Peyer's patch (tissue), 4 donors: ENCODE measurements at places on chromosomes 1 and 21. TPM values are rescaled to one million over a fixed set of nuclear protein-coding genes. Genes with fewer than 3 reads are reported as not detected.

DNA sequence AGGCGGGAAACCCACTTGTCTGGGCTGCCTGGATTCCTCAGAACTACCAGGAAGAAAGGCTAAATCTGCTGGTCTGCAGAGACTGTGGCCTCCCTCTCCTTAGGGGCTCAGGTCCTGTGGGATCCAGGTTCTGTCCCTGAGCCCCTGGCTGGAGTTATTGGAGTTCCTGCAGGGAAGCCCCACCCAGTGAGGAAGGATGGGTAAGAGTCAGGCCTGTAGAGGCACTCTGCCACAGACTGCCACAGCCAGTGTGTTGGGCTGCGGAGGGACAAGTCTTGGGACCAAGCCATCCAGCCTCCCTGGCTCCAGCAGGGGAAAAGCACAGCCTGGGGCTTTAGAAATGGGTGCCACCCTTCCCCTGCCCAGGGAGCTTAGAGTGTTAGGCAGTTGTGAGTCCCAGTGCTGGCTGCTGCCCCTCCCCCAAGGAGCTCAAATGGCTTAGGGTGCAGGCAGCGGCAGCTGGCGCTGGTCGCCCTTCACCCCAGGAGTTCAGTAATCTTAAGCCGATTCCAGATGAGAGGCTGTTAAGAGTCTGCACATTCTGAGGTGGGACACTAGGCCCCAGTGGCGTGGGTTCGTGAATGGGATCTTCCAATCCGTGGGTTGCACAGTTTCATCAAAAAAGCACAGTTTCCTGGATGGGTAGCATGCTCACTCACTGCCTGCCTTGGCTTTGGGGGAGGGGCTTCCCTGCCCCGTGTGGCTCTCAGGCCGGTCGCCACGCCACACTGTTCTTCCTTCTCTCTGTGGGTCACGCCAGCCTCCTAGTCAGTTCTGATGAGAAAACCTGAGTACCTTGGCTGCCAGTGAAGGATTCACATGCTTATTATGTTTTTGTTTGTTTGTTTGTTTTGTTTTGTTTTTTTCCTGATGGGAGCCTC is 57.6 kb upstream of the FMO3 start:
- no peak overlapping the region for H3K4me3 ChIP-seq
- no peaks in the 10 kb centered on the region for H3K36me3 ChIP-seq
- no peaks in the 10 kb centered on the region for H3K4me1 ChIP-seq
- H3K27me3 ChIP-seq = no peaks in the 10 kb centered on the region

Gene ADORA1
- not detected for total RNA-seq

Gene ROR1
- total RNA-seq = 4.6 TPM

Gene TMEM79
- 1.9 TPM for total RNA-seq

GRCh38 chr1:2633366-2633935 is 635 bp upstream of the MMEL1 start:
- H3K36me3 ChIP-seq = no peaks in the 10 kb centered on the region
- no peaks in the 10 kb centered on the region for H3K27me3 ChIP-seq
- H3K27ac ChIP-seq = no peak overlapping the region
- no peak overlapping the region for H3K4me3 ChIP-seq
- peaks cover 24% of the 10 kb centered on the region for H3K4me1 ChIP-seq

Gene SYCP1
- total RNA-seq = not detected
